Kidney (tissue), 22 donors: ENCODE measurements at places on chromosomes 2 and 18. TPM values are rescaled to one million over a fixed set of nuclear protein-coding genes. Genes with fewer than 3 reads are reported as not detected.

DNA sequence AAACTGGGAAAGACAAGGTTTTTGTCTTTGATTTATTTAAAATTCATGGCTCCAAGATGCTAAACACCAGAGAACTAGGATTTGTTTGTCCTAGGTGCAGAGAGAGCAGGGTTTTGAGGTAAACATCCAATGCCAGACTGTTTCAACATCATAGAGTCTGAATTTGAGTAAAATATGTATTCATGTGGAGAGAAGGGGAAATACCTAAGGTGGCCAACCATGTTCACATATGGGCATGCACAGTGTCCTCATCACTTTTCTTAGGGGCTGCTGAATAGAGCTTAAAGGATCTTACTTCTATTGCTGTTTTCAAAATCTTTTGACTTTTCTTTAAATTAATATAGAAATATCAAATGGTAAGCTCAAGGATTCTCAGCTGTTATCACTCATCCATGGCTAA lies 287.0 kb upstream of the CCDC68 start:
- no peaks in the 10 kb centered on the region for H3K27me3 ChIP-seq
- no peak overlapping the region for H3K27ac ChIP-seq
- H3K4me3 ChIP-seq = no peak overlapping the region
- DNase-seq = no peak

The IL36A gene
- not detected for total RNA-seq

The TMEM247 gene
- not detected for total RNA-seq

DNA sequence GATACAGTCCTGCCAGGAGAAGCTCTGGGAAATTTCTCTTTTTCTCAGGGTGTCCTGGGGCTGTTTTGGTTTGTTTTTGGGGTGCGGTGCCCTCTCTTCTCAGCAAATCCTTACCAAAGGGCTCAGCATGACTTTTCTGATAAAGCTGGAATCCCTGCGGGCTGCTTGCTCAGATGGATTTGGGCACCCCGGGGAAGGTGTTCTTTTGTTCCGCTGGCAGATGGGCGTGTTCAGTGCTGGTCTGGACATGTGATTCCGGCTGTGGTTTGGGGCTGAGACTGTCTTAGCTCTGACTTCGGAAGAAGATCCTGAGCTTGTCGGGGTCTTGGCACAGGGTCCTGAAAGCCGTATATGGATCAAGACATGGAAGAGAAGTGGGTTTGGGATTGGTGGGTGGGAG lies 134.2 kb upstream of the SPRED2 start:
- H3K27me3 ChIP-seq = no peaks in the 10 kb centered on the region
- H3K36me3 ChIP-seq = no peaks in the 10 kb centered on the region
- no peaks in the 10 kb centered on the region for H3K4me1 ChIP-seq
- DNase-seq = no peak

DNA sequence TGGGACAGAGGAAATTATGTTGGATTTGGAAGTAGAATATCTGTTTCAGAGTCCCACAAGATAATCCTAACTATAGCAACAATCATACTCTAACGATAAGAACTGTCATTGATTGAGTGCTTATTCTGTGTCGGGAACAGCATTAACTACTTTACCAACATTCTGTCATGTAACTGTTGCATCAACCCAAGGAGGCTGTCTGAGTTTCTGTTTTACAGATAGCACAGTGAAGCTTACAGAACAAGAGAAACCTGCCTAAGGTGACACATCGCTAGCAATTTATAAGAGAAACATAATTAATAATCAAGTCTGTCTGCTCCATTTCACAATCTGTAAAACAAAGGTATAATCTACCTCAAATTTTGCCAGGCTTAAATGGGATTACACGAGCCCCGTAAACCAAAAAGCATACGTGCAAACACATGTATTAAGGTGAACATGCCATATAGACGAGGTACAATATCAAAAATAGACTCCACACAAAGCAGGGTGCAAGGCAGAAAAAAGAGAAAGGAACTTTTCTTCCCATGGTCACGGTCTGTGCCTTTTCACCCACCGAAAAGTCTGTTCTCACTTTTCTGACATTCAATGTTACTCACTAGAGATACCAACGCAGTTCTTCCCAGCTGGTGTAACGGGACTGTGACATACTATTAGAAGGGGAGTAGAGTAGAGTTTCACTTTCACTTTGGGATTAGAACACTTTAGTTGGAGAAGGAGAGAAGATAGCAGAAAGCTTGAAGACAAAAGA lies 37.2 kb upstream of the SLC8A1 start:
- peak overlapping the region; percentile 57 for H3K4me3 ChIP-seq
- H3K27ac ChIP-seq = no peak overlapping the region
- no peak for DNase-seq
- no peaks in the 10 kb centered on the region for H3K36me3 ChIP-seq
- peaks cover 17% of the 10 kb centered on the region for H3K4me1 ChIP-seq

DNA sequence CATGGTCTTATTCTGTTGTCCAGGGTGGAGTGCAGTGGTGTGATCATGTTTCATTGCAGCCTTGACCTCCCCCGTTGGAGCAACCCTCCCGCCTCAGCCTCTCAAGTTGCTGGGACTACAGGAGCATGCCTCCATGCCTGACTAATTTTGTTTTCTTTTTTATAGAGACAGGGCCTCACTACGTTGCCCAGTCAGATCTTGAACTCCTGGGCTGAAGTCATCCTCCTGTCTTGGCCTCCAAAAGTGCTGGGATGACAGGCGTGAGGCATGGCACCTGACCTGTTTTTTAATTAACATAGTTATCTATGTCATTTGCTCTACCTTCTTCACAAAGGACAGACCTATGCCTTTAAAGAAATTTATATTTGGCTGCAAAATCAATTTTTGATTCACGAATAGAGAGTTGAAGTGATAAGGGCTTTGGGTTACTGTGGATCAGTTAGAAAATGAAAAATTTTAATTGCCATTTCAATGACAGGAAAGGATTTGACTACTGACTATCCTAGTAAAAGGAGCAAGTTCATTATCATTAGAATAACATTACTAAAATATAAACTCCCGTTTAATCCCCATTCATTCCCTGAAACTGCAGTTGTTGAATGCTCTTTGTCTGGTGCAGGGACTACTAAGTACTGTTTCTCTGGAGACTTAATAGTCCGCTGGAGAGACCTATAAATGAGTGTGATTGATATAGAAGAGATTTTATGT lies 3.7 kb downstream of the RNF138 start:
- no peak overlapping the region for H3K4me3 ChIP-seq
- no peaks in the 10 kb centered on the region for H3K36me3 ChIP-seq
- peaks cover 3% of the 10 kb centered on the region for H3K4me1 ChIP-seq
- no peak overlapping the region for H3K27ac ChIP-seq
- DNase-seq = peak; percentile 19

- H3K4me1 ChIP-seq = peaks cover 27% of the 10 kb centered on the region
- H3K27me3 ChIP-seq = no peaks in the 10 kb centered on the region
- H3K36me3 ChIP-seq = no peaks in the 10 kb centered on the region
- H3K4me3 ChIP-seq = no peak overlapping the region
Measured at GRCh38 chr2:226649871-226650660, 149.6 kb downstream of the IRS1 start.

The FAP gene
- total RNA-seq = 3.3 TPM

DNA sequence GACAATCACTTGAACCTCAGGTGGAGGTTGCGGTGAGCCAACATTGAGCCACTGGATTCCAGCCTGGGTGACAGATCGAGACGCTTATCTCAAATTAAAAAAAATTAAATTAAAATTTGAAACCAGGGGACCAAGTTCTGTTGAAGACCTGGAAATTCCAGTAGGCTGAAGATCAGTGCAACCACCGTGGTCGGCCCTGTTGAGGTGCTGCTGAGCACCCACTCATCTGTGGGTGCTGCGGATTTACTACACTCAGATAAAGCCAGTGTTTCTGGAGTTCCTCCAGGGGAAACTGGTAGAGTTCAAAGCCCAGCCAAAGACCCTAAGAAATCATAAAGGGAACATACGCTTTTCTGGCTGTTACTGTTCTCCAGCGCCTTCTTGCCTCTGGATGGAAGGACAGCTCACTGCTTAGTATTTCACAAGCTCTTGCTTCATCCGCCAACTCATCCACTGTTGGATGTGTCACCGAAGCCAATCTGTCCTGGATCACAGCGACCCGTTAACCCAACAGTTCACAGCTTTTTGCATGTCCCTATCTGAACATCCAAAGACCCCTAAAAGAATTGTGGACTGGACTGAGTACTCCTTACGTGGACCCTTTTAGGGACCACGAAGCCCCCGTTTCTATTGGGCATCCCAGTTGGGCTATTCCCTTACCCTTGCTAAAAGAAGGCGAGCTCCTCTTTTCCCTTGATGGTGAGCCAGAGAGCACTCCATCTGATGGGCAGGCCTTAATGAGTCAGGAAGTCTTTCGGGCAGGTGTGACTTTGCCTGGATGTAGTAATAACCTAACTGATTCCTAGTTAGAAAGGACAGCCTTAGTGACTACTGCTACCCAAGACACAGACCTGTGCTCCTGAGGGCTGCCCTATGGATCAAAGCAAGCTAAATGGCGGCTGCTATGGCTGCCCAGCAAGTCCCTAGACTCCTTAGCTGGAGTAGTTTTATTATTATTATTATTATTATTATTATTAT lies 6.0 kb upstream of the ALPP start:
- no peaks in the 10 kb centered on the region for H3K4me1 ChIP-seq
- no peak for DNase-seq
- no peaks in the 10 kb centered on the region for H3K36me3 ChIP-seq
- H3K27me3 ChIP-seq = no peaks in the 10 kb centered on the region
- H3K27ac ChIP-seq = no peak overlapping the region
- H3K4me3 ChIP-seq = no peak overlapping the region

The TMEM131 gene
- total RNA-seq = 38.4 TPM

DNA sequence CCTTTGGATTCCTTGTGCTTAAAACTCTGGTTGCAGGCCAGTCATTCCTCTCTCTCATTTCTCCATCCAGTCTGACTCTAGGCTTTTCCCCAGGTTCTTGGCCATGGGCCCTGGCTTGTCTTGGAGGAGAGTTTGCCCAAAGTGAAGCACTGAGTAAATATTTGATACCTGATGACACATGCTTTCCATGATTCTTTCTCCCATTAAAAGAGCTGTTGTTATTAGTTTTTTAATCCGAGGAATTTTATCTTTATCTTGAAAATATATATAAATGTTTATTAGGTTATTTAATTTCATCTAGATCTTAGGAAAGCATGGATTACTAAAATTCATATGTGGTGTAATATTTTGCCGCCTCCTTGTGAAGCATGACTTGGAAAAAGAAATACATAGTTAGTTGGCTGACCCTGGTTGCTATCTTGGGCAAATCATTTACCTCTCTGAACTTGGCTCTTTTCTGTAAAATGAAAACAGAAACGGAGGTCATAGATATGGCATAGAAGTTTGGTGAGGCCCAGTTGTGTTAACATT lies 650.1 kb downstream of the SLC4A3 start:
- H3K27ac ChIP-seq = no peak overlapping the region
- H3K36me3 ChIP-seq = no peaks in the 10 kb centered on the region
- H3K27me3 ChIP-seq = no peaks in the 10 kb centered on the region
- no peak overlapping the region for H3K4me3 ChIP-seq

The MATN3 gene
- total RNA-seq = 5.0 TPM

- peaks cover 5% of the 10 kb centered on the region for H3K36me3 ChIP-seq
- no peak overlapping the region for H3K4me3 ChIP-seq
- no peak overlapping the region for H3K27ac ChIP-seq
- DNase-seq = peak; percentile 79
Measured at GRCh38 chr18:58402247-58402646, 226.6 kb downstream of the ALPK2 start.

The GPR55 gene
- total RNA-seq = 0.69 TPM

DNA sequence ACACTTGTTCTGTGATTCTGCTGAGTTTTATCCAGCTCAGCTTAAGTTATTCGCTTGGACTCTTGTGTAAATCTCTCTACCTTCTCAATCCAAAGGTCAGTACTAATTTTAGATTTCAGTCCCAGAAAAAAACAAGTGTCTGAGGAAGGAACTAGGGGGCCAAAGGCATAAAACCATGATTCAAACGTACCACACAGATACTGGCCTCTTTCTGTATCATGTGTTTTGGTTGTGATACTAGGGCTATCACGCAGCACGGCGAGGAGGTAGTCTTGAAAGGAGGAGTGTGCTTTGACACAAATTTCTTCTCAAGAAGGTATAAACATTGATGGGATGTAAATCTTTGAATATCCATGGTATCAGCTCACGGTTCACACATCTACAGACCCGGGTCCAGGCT lies 8.3 kb downstream of the SERPINE2 start:
- peak overlapping the region; percentile 72 for H3K27ac ChIP-seq
- no peaks in the 10 kb centered on the region for H3K36me3 ChIP-seq
- no peaks in the 10 kb centered on the region for H3K27me3 ChIP-seq
- H3K4me3 ChIP-seq = no peak overlapping the region

The ELOA2 gene
- not detected for total RNA-seq

The IKZF2 gene
- 12.4 TPM for total RNA-seq

The GPR17 gene
- total RNA-seq = 0.50 TPM

- no peak overlapping the region for H3K4me3 ChIP-seq
- H3K4me1 ChIP-seq = no peaks in the 10 kb centered on the region
- H3K27me3 ChIP-seq = no peaks in the 10 kb centered on the region
- H3K27ac ChIP-seq = no peak overlapping the region
Measured at GRCh38 chr2:168694866-168695265, 107.6 kb upstream of the NOSTRIN start.

- H3K27me3 ChIP-seq = no peaks in the 10 kb centered on the region
- H3K36me3 ChIP-seq = no peaks in the 10 kb centered on the region
- no peaks in the 10 kb centered on the region for H3K4me1 ChIP-seq
- no peak overlapping the region for H3K4me3 ChIP-seq
- no peak overlapping the region for H3K27ac ChIP-seq
Measured at GRCh38 chr2:43040084-43040854, 186.1 kb downstream of the ZFP36L2 start.

DNA sequence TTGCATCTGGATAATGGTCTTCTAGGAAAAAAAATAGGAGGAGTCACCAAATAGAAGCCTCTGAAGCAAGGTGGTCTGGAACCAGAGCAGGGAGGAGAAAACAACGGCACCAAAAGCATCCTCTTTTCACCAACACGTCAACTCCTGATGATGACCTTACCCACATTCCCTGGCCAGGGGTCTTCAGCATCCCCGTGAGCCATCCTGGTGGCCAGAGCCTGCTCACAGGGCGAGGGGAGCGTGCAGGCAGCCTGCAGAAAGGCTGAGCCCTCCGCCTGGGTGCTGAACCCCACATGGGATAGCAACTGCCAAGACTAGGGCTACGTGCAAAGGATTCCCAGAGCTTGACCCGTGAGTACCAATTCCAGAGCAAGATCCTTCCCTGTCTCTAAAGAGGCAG lies 191.0 kb downstream of the NDUFA10 start:
- H3K4me1 ChIP-seq = no peaks in the 10 kb centered on the region
- no peak overlapping the region for H3K27ac ChIP-seq
- H3K36me3 ChIP-seq = no peaks in the 10 kb centered on the region
- DNase-seq = no peak
- no peak overlapping the region for H3K4me3 ChIP-seq
- no peaks in the 10 kb centered on the region for H3K27me3 ChIP-seq

DNA sequence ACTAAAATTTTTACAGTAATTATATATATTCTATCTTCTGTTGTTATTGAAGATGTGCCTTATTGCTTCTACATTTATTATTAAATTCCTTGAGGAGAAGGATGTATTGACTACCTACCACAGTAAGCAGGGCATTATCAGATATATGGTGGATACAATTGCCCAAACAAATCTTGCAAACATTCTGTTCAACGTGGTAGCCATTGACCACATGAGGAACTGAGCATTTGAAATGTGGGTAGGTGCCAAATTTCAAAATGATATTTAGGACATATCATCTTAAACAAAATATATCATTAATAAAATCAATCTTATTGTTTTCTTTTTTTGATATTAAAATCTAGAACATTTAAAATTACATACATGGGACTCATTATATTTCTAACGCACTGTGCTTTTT lies 11.1 kb downstream of the SCN3A start:
- H3K4me3 ChIP-seq = no peak overlapping the region
- no peaks in the 10 kb centered on the region for H3K4me1 ChIP-seq
- no peaks in the 10 kb centered on the region for H3K27me3 ChIP-seq
- H3K27ac ChIP-seq = no peak overlapping the region

The CPS1 gene
- total RNA-seq = 6.7 TPM

GRCh38 chr2:85907671-85908157 lies 18.9 kb upstream of the ST3GAL5 start:
- DNase-seq = no peak
- H3K27ac ChIP-seq = no peak overlapping the region
- no peak overlapping the region for H3K4me3 ChIP-seq
- H3K36me3 ChIP-seq = no peaks in the 10 kb centered on the region
- H3K27me3 ChIP-seq = no peaks in the 10 kb centered on the region
